Erythroblast (primary cell): ENCODE measurements at places on chromosomes 6 and 20.

GRCh38 chr6:150184850-150185731 lies 42.2 kb downstream of the PPP1R14C start:
- DNase-seq: no peak

GRCh38 chr6:166640342-166641043 lies 13.4 kb upstream of the RPS6KA2 start:
- DNase-seq: no peak

GRCh38 chr20:59560588-59561227 lies 43.6 kb upstream of the PHACTR3 start:
- no peak for DNase-seq

GRCh38 chr6:108961985-108962384 lies 113.8 kb downstream of the ARMC2 start:
- no peak for DNase-seq

DNA sequence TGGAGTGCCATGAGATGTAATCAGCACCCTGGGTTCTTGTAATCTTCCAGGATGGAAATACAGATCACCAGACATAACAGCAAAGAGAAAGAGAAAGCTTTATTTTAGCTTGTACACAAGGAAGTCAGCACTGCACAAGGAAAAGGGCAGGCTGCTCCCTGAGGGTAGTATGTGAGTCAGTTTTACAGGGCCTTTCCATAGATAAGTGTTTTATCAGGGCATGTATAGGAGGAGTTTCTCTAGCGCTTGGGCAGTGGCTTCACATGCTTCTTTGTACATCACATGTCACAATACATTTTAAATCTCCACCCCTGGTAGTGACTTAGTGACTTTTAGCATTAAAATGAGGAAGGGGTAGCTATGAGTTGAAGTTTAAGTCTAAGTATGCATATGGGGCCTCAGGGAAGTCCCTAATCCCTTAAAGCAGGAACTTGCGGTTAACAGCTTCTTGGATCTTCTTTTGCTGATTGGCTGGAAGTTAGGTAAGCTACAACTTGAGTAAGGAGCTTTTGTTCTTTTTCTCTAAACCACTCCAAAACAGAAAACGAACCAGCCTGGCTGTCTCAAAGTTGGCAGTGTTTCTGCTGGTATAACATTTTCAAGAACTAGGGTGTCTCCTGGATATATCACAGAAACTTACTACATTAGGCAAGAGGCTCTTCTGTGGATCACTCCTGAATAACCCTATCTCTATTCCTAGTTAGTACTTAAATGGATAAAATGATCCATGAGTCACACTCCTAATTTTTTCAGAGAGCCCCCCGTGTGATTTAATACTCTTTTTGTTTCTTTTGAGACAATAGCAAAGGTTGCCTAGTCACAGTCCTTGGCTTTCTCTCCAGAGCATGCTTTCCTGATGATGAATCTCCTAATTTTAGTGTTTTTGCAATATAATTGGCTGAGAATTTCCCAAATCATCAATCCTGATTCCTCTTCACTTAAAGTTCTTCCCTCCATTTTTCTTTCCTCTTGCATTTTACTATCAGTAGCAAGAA lies 60.2 kb downstream of the MRAP2 start:
- peak; percentile 56 for DNase-seq

- DNase-seq: no peak
Measured at GRCh38 chr6:125067552-125067951, 86.0 kb upstream of the TPD52L1 start.

GRCh38 chr6:157487110-157487773 lies 106.3 kb downstream of the ZDHHC14 start:
- no peak for DNase-seq

GRCh38 chr6:31681135-31681671 lies 336 bp upstream of the LY6G5C start:
- DNase-seq: peak; percentile 49

DNA sequence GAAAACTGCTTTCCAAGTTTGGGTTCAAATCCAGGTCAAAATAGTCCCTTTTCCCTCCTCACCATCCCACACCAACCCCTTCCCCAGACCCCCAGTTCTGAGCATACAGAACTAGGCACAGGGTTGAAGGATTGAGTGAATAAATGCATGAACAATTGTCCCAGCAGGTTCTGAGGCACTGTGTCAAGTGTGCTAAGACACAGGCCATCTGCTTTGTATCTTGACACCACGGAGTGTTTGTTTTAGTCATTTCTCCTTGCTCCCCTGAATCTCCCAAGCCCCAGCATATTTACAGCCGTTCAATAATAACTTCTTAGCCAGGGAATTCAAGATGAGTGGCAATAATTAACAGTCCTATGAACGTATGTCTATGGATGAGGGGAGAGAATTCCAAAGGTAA lies 102.8 kb upstream of the JARID2 start:
- DNase-seq: no peak

GRCh38 chr20:21353236-21353635 lies 44.1 kb downstream of the NKX2-4 start:
- no peak for DNase-seq

GRCh38 chr20:39451386-39451785 lies 489.2 kb downstream of the DHX35 start:
- no peak for DNase-seq

- DNase-seq: no peak
Measured at GRCh38 chr6:115909923-115910546, 150.7 kb downstream of the FRK start.

DNA sequence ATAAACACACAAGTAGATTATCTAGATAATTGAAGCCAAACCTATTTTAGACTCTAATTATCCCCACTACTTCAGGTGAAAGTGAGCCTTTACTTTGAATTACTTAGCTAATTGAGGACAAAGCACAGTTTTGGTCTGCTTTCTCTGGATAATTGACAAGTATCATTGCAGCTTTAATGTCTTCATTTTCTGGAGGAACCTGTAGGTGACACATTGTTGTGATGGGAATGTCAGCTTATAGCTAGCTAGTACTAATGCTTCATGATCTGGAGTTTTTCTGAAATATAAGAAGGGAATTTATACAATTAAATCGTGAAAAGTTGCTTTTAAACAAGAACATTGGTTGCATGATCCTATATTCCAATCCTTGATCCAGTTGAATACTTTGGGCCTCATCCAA lies 319.3 kb upstream of the CITED2 start:
- DNase-seq: no peak

DNA sequence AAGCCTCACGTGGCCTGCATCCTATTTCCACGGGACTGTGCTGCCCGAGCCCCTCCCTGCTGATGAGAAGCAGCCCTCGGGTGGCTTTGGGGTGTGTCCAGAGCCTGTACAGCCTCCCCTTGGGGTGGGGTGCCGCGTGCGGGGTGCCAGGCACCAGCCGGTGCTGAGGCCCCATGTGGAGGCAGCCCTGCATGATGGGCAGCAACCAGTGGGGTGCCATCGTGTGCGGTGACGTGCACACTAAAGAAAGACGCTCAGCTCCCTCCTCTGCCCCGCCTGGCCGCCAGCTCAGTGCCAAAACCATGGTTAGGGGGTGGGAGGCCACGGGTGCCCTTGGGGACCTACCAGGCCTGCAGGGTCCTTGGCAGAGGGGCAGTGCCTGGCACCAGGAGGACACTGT lies 26.2 kb downstream of the NTSR1 start:
- DNase-seq: no peak

DNA sequence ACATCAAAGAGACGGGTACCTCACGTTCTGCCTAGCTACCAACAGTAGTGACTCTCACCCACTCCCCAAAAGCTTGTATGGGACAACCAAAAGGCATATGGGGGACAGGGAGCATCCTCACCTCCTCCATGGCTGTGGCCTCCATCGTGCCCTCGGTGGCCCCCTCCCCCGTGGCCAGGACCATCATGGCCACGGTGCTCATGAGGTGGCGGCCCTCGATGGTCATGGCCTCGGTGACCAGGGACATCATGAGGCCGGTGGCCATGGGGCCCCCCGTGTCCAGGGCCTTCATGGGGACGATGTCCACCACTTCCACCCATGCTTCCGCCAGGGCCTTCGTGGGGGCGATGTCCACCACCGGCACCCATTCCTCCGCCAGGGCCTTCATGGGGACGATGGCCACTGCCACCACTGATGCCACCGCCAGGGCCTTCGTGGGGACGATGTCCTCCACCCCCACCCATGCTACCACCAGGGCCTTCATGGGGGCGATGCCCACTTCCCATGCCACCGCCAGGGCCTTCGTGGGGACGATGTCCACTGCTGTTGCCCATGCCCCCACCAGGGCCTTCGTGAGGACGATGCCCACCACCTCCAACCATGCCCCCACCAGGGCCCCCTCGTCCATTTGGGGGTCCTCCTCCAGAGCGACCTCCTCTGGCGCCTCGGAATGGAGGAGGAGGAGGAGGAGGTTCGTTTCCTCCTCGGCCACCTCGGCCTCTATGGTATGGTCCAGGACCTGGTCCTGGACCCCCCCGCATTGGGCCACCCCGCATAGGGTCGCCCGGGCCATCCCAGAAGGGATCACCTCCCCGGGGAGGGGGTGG lies 15.0 kb downstream of the PPP1R10 start:
- no peak for DNase-seq

DNA sequence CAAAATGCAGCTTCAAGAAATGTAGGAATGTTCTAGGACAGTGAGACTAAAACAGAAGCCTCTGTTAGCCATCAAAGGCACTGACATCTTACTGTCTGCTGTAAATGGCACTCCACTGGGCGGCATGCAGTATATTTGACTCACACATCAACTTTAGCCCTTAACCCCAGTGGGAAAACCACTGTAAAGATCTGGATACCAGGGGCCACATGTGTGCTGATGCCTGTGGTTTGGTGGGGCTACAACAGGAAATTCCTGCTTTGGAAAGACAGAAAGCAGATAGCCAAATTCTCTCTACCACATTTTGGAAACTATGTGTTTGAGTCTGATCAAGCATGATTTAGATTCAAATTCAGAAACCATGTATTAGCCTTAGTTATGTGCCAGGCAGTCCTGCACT lies 4.3 kb downstream of the PFDN4 start:
- DNase-seq: no peak

DNA sequence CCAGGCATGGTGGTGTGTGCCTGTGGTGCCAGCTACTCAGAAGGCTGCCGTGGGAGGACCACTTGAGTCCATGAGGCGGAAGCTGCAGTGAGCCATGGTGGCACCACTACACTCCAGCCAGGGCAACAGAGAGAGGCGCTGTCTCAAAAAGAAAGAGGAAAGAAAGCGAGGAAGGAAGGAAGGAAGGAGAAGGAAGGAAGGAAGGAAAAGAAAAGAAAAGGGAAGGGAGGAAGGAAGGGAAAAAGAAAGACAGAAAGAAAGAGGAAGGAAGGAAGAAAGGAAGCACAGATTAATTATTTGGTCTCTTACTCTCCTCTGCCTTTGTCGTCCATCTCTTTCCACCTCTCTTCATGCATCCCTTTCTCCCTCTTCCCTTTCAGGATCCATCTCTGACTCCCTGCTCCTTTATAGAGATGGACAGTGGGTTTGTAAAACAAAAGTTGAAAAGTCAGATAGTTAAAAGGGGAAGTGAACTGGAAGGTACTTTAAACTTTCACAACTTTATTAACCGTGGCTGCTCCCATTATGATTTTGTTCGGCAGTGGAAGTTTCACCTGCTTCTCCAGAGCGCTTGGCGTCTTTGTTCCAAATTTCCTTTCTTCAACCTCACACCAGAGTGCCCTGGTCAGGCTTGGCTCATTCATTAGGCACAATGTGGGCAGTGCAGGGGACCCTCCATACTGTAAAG lies 1.5 kb downstream of the HLA-DQA1 start:
- DNase-seq: no peak

- no peak for DNase-seq
Measured at GRCh38 chr6:27168108-27168507, 79.4 kb upstream of the PRSS16 start.

GRCh38 chr6:72464246-72464645 lies 157.6 kb upstream of the KCNQ5 start:
- DNase-seq: no peak

DNA sequence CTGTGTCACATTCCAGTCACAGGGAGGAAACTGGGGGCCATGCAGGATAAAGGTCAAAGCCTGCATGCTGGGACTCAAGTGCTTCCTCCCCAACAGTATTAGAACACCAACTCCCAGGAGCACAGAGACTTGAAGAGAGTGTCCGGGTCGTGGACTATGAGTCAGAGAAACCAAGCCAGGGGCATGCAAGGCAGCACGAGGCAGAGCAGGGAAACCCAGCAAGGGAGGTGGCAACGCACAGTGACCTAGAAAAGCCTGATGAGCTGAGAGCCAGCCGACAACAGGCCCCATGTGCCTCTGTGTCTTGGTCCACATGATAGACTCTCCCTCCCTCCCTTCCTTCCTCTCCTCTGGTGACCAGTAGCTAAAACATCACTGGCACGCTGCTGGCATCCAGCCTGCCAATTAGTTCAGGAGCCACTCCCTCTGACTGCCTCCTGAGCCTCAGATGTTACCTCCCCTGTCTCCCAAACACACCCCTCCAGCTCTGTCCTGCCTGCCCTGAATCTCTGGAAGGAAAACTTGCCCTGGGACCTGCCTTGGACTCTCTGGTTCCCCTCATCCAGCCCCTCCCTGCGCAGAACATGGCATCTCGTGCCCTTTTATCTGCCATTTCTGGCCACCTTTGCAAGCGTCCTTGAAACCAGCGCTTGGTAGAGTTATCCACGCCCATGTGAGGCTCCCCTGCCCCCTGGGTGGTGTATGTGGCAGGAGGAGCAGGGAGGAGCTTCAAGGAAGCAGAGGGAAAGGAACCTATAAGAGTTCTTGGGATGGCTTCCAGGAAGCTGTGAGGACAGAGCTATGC lies 16.2 kb upstream of the RNF39 start:
- DNase-seq: no peak

- no peak for DNase-seq
Measured at GRCh38 chr6:37717836-37718251, 20.2 kb upstream of the MDGA1 start.

DNA sequence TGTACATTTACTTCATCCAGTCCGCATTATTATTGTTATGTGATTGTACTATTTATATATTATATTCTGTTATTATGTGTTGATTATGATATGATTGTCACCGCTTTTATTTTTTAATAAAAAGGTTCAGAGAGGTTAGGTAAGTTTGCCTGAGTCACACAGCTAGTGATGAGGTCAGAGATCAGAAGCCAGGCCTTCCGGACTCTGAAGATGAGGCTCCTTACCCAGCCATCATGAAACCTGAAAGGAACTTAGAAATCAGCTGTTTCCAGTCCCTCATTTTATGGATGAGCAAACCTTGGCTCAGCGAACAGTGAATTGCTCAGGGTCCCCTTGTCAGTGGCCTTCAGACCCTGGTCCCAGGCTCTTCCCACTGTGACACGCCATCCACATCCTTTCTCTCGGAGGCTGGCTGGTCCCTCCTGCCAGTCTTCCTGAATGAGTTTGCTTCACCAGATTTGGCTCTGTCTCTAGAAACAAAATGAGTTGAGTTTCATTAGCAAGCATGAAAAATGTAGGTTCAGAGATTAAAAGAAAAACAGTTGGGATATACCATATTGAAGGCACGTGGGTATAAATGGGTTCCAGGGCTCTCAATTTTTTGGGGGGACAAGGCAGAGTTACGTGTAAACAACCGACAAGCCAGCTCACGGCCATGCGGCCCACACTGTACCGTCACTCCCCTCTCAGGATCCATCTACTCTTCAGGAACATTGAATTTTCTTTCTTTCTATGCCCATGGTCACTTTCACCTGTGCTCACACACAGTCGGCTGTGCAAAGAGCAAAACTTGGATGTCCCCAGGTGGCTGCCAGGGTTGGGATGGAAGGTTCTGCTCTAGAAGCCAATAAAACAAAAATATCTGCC lies 132.9 kb downstream of the ZDHHC14 start:
- DNase-seq: peak; percentile 37
